Sigmoid colon (tissue), 7 donors: ENCODE measurements at places on chromosomes 2 and 18.

DNA sequence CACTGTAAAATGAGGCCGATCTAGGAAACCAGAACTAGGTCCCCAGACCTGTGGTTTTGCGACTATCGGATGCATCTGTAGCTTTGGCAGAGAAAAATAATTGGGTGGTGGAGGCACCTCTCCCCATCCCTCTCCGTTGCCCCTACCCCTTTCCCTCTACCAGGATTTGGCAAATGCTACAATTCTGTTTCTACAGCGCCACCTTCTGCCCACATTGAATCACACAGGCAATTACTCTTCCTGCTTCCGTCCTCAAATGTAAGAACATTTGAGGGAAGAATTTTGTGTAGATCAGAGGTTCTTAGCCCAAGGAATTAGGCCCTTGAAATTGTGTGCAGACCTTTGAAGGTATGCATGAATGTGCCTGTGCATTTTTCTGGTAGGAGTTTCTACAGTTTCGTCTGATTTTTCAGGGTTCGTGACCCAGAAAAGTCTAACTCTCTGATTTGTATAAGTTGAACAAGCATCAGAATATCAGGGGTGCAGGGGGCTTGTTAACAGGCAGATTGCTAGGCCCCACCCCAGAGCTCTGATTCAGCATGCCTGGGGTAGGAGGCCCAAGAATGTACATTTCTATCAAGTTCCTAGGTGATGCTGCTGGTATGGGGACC is 11.2 kb downstream of the ATP6V1B1 start:
- DNase-seq: peak; percentile 66

DNA sequence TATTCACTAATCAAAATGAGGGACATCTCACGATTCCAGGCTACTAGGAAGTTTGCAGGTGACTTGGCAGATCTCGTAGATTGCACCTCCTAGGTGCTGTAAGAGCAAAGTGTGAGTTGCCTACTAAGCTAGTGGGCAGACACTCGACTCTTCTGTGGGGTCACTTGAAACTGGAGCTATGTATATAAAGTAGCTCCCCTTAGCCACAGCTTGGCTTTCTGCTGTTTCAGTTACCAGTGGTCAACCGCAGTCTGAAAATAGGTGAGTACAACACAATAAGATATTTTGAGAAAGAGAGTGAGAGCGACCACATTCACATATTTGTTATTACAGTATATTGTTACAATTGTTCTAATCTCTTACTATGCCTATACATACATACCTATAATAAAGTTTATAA is 23.3 kb downstream of the CTAGE1 start:
- no peak for DNase-seq

GRCh38 chr2:122136056-122136455 is 380.6 kb downstream of the TSN start:
- no peak for DNase-seq

DNA sequence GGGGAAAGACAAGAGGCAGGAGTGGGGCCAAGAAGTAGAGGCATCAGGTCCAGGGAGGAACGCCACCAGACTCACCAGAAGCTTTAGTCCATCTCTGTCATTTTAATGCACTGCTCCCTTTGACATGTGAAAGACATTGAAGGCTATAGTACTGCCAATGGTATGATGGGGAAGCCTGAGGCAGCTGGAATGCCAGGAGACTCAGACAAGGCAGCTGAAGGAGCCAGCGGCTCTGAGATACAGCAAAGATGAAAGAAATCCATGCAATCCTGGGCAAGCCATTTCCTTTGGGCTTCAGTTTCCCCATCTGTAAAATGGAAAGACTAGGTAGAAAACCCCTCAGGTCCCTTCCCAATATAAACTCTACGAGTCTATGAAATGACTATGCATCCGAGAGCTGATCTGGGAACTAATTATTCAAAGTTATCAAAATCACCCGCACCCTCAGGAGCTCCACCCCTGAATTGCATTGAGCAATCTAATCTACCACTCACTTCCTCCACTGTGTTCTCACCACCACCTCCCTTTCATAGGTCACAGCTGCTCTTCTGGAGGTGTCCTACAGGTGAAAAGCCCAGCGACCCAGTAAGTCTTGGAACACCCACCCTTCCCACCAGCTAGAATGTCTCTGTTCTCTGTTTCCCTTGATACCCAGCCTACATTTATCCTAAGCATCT is 3.1 kb downstream of the CXCR2 start:
- no peak for DNase-seq

DNA sequence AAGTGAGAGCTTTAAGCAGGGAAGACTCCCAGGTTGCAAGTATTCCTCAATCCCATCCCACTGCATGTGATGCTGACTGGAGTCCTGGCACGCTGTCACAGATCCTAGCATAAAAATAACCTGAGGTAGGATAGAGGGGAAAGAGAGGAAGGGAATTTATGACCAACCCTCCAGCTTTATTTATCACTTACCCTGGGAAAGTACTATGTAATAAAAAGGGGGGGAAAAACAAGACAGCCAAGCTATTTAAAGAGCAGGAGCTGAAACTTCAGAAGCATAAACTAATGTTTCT is 122.2 kb downstream of the SLC8A1 start:
- DNase-seq: peak; percentile 91

- no peak for DNase-seq
Observed at GRCh38 chr2:69580486-69580885, 63.1 kb downstream of the AAK1 start.

DNA sequence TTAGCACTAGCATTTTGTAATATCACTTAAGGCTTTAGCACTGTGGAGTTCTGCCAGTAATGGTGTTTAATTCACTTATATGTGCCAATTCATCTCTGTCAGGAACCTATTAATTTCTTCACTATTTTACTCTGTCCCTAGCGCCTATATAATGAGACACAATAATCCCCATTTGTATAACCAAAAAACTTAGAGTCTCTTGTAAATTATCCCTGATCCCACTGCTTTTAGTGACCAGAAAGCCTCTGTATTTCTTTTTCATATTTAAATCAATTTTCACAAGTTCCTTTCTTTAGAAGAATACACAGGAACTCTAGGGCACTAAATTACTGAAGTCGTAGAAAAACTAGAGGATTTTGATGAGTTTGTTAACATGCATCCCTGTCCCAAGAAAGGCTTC is 242.7 kb upstream of the NRP2 start:
- DNase-seq: no peak

DNA sequence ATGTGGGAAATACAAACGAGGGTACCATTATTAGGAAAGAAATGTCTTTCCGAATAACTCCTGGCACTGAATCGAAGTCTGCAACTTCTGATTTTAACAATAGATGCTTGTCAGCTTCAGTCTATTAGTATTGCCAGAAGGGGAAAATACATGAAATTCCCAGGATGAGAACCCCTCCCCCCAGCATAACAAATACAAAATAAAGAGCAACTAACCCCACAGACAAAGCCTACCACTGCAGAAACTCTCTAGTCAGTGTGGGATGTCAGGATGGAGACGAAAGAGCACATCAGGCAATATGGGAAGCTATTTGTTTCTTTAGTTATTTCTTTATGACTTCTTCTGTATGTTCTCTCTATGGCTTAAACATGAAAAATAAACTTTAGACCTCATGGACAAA is 365.0 kb upstream of the CDH2 start:
- no peak for DNase-seq

- DNase-seq: no peak
Observed at GRCh38 chr2:88818381-88818780, 126.9 kb downstream of the RPIA start.

- no peak for DNase-seq
Observed at GRCh38 chr2:231597014-231597611, 4.4 kb downstream of the TEX44 start.

GRCh38 chr18:28068207-28068606 is 108.7 kb downstream of the CDH2 start:
- no peak for DNase-seq

DNA sequence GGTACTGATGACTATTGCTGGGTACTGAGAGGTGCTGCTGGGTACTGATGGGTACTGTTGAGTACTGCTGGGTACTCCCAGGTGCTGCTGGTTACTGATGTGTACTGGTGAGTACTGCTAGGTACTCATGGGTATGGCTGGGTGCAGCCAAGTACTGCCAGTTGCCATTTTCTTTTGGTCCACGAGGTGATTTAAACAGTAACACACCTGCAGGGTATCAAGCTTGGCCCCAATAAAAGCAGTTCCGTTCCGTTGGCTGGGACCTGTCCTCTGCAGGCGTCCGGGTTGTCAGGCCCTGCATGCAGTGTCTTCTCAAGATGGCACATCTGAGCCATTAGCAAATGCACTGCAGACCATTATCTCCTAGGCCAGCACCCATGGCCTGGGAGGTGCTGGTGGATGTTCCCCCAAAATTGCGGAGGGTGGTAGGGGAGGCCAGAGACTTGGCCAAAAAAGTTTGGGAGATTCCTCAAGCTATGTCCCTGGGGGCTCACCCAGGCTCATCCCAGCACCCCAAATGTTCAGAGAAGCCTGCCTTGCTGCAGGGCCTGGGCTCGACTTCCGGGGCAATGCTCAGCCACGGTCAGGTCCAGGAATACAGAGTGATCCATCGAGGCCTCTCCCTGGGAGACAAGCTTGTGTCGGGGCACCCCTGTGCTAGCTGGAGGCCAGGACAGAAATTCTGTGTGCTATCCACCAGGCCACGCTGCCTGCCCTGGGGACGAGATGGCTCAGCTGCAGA is 165.2 kb downstream of the TWIST2 start:
- peak; percentile 57 for DNase-seq

- DNase-seq: no peak
Observed at GRCh38 chr2:210633699-210634098, 77.3 kb downstream of the CPS1 start.

DNA sequence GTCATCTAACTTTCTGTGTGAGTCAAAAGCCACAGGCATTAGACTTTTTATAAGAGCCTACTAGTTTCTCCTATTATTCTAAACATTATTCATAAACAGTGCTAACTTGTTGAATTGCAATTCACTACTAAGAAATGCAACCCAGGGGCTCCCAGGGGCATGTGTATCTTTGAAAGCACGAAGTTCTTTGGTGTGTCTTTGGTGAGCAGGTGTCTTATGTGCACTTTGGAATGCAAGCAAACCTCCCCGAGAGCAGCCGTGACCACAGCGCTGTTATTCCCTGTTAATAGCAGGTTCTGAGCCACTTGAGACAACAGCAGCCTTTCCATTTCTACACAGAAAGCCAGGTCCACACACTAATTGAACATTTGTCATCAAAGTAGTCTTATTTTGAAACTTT is 123.5 kb downstream of the PRKRA start:
- no peak for DNase-seq

DNA sequence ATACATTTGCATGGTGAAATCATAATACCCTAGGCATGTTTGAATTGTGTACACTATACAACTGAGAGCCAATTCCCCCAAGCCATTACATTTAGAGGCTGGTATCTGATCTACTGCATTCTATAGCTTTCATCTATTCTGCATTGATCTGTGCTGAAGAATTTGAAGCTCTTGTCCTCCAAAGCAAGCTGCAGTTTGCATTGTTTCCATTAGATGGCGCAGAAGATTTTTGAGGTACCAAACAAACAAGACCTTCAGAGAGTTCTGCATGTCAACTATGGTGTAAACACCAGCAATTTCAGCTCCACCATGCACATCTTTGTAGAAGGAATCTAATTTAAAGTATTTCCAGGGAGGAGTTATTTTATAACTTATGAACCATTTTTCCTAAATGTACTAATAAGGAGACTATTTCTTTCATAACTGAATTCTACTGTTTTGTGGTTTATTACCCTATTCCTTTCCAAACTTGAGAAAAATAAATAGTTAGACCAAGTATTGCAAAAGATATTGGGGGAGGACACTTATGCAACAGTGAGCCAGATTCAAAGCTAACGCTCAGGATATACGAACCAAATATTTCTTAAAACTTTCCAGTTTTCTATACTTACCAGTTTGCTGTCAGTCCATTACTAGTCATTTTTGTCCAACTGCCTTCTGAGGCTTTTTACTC is 761.8 kb upstream of the ACVR2A start:
- no peak for DNase-seq

DNA sequence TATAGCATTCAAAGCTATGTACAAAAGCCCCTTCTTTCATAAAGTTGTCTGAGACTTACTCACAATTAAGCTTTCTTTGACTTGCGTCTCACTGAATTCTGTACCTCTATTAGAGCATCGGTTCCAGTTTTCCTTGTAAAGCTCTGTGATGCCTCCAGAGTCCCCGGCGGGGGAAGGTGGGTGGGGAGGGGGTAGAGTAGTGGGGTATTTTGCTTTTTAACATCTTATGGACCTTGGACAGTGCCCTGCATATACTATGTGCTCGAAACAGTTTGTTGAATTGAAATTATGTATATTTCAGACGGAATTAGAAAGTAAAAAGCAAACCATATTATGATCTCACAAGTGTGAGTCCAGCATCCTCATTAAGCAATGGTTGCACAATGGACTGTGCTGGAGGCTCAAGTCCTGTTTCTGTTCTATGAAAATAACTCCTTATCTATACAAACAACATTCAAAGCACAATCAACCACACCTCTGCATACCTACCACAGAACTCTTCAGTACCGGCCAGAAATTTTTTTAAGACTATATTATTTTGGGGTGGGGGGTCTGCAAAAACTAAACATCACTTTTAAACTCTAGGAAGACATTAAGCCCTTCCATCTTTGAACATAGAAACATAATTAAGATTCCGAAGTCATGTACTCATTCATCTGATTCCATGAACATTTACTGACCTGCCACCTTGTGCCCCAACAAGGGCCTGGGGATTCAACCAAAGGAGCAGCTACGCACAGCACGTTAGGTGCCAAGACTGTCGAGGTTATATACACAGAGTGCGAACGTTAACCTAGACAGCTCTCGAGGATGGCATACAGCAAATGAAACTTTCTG is 908 bp downstream of the STAT1 start:
- DNase-seq: no peak

GRCh38 chr2:186319105-186319504 is 167.0 kb upstream of the ZC3H15 start:
- DNase-seq: no peak

- DNase-seq: no peak
Observed at GRCh38 chr18:50231621-50232020, 34.7 kb downstream of the CFAP53 start.

GRCh38 chr18:3255611-3256165 is 6.2 kb upstream of the MYL12B start:
- no peak for DNase-seq

GRCh38 chr18:45621061-45621511 is 5.8 kb downstream of the SLC14A2 start:
- no peak for DNase-seq

GRCh38 chr2:113886479-113887008 is 3.3 kb upstream of the ACTR3 start:
- DNase-seq: no peak

GRCh38 chr18:54263904-54264336 is 5.4 kb upstream of the POLI start:
- no peak for DNase-seq

DNA sequence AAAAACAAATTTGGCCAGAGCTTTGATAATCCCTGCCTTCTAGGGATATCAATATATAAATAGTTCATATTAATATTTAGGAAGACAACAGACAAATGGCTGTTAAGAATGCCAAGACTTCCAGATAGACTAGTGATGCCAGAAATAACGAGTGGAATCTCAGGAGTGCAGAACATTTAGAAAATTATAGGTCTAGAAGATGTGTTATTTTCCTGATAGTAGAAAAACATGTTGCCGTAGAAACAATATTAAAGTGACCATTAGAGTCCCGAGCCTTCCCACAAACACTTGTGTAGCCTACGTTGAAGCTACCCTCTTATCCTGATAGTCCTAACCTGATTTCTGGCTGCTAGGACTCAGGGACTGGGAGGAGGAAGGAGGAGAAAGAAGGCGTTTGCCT is 54.3 kb upstream of the ITGA6 start:
- DNase-seq: no peak

GRCh38 chr2:24984912-24985311 is 13.2 kb upstream of the DNAJC27 start:
- peak; percentile 79 for DNase-seq
